ENCODE measurements at places on chromosomes 2 and 18. TPM values are rescaled to one million over a fixed set of nuclear protein-coding genes. Genes with fewer than 3 reads are reported as not detected.

The CYP26B1 gene
- 0.19 TPM for total RNA-seq

The FSIP2 gene
- total RNA-seq = under 0.01 TPM

The EGR4 gene
- not detected for total RNA-seq

The TDRD15 gene
- not detected for total RNA-seq

The RAB6C gene
- under 0.01 TPM for total RNA-seq

The MYCN gene
- not detected for total RNA-seq

The PCARE gene
- total RNA-seq = not detected

The OTX1 gene
- not detected for total RNA-seq

The NEURL3 gene
- not detected for total RNA-seq

The L3MBTL4 gene
- under 0.01 TPM for total RNA-seq

Data from regular cardiac myocyte (primary cell).